ENCODE measurements at places on chromosomes 3 and 15.
A peak's percentile ranks its signal among the peaks of the same experiment; 100 is the strongest.

GRCh38 chr15:76517910-76518309 is 181.3 kb downstream of the ISL2 start:
- no peak for DNase-seq
- H3K27ac ChIP-seq = no peak overlapping the region
- peaks cover 10% of the 10 kb centered on the region for H3K4me1 ChIP-seq
- H3K27me3 ChIP-seq = no peaks in the 10 kb centered on the region
- no peaks in the 10 kb centered on the region for H3K36me3 ChIP-seq

DNA sequence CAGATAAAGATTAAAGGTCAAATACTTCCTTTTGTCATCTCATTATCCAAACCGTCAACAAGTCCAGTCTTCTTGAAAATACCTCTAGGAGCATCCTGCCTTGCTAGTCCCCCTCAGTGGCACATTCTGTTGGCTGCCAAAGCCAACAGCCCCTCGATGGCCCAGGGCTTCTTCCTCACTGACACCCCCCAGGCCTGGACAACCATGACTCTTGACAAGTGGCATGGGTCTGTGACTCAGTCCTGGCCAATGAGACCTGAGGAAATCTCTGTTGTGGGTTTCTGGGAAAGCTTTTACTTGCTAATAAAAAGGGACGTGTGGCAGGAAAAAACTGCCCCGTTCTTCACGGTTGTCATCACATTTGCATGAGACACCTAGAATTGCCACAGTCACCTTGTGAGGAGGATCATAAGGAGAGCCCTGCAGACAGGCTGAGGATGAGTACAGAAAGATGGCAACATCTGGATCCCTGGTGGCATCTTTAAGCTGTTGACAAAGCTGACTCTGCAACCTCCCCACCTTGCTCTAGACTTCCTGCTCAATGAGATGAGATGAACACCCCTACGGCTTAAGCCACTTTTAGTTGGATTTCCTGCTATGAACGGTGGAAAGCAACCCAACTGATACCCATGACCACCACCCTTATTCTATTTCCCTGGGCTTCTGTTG is 81.5 kb downstream of the OXNAD1 start:
- no peak overlapping the region for H3K27ac ChIP-seq
- H3K27me3 ChIP-seq = no peaks in the 10 kb centered on the region
- DNase-seq = no peak
- H3K4me3 ChIP-seq = no peak overlapping the region
- H3K36me3 ChIP-seq = peaks cover 27% of the 10 kb centered on the region

DNA sequence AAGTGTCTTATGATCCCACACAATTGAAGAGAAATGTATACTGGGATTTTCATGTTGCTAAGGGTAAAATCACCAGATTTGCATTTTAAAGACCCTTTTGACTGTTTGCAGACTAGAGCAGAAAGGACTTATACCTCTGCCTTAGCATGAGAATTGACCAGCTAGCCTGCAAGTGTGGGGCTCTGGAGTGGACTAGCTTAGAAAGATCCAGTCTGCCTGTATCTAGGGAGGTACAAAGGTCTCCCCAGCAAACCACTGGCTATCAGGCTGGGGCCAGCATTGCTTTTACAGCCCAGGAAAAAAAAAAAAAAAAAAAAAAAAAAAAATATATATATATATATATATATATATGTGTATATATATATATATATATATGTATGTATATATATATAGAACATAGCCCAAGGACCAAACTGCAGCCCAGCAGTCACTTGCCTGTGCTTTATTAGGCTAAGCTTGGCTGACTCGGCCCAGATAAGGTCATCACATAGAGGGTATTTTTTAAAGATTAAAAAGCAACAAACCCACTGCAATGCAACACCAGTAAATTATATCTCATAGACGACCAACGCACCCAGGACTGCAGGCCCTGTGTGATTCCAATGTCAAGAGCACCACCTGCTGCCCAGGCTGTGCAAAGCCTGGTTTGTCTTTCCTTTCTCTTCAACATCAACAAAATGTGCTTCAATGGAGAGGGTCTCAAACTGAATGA is 63.7 kb downstream of the DCLK3 start:
- H3K36me3 ChIP-seq = no peaks in the 10 kb centered on the region
- H3K4me3 ChIP-seq = no peak overlapping the region
- no peak overlapping the region for H3K27ac ChIP-seq
- H3K4me1 ChIP-seq = no peaks in the 10 kb centered on the region

- H3K4me3 ChIP-seq = no peak overlapping the region
- no peak for DNase-seq
- peaks cover 41% of the 10 kb centered on the region for H3K36me3 ChIP-seq
- H3K27me3 ChIP-seq = no peaks in the 10 kb centered on the region
- H3K4me1 ChIP-seq = no peaks in the 10 kb centered on the region
Observed at GRCh38 chr3:33681667-33682066, 36.4 kb downstream of the CLASP2 start.

GRCh38 chr3:55044486-55044885 is 116.6 kb upstream of the LRTM1 start:
- DNase-seq = no peak
- no peak overlapping the region for H3K4me3 ChIP-seq
- H3K36me3 ChIP-seq = no peaks in the 10 kb centered on the region
- no peaks in the 10 kb centered on the region for H3K4me1 ChIP-seq

DNA sequence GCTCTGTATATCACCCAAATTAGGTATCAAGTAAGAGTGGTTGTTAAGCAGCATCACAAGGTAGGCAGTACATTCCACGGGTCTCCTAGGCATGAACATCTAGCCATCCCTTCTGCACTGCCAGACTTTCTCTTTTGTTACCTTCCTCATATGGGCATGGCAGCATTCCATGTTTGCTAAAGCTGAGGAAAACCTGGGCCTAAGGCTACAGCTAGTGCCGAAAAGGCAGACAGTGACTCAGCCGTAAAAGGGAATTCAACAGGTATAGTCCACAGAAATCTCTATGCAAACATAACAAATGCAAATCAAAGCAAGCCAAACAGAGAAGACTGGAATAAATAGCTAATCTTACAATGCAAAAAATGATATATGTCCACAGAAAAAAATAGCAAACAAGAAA is 645.4 kb downstream of the ZBBX start:
- no peak for DNase-seq
- H3K27me3 ChIP-seq = no peaks in the 10 kb centered on the region
- H3K36me3 ChIP-seq = no peaks in the 10 kb centered on the region
- H3K4me3 ChIP-seq = no peak overlapping the region
- no peak overlapping the region for H3K27ac ChIP-seq

DNA sequence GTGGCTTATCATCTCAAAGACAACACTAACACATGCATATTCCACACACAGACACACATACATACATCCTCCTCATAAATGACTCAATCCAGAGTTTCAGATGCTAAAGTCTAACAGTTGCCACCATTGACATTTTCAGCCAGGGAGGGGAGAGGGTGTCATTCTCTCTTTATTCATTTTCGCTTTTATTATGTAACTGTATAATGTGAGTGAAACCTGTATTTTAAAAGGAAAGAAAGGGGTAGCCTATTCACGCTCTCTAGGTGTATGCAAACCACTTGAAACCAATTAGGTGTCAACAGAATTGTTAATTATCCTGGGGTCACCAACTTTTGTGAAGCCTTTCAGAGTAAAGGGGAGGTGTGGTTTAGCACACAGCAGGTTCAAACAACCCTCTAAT is 1282.9 kb downstream of the ROBO2 start:
- H3K27ac ChIP-seq = no peak overlapping the region
- H3K27me3 ChIP-seq = peaks cover 14% of the 10 kb centered on the region
- H3K36me3 ChIP-seq = no peaks in the 10 kb centered on the region

DNA sequence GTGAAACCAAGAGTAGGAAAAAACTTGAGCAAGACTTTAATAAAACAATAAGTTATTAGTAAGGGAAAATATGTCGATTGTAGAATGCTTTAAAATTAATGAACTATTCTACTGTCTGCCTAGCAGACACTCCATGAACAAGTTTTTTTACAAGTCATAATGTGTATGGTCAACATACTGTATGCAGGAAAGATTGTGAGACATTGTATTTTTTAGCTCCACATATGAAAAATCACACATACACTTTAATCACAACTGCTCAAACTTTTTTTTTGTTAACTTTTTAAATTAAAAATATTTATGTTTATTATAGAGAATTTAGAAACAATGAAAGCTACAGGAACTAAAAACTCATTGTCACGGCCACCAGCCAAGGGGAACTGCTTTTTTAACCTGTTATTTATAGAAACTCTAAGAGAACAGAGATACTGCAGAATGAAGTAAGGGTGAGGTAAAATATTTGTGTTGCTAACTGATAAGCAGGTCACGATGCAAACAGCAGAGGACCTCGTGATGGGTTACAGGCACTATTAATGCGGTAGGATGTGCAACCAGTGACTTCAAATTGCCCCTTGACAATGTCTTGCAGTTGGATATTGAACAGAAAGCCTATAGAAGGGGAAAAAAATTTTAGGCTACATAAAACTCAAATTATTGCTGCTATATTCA is 53.0 kb downstream of the THSD4 start:
- H3K4me1 ChIP-seq = no peaks in the 10 kb centered on the region
- no peak overlapping the region for H3K4me3 ChIP-seq
- peaks cover 10% of the 10 kb centered on the region for H3K36me3 ChIP-seq
- no peak for DNase-seq

DNA sequence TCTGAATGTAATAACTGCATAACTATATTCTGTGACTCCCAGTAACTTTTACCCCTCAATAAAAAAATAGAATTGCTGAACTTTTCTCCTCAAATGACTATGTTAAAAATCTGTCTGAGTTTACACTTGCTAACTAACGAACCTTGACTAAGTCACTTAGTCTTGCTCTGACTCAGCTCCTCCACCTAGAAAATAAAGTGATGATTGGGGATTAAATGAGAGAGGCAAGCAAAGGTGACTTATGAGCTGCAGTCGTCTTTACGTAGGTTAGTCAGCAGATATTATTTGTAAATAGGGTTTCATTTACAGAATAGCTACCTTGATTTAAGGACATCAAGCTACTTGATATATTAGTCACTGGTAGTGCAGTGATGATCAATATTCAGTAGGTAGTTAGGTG is 476.9 kb downstream of the MECOM start:
- H3K4me1 ChIP-seq = no peaks in the 10 kb centered on the region
- no peak overlapping the region for H3K27ac ChIP-seq
- H3K36me3 ChIP-seq = no peaks in the 10 kb centered on the region
- no peak overlapping the region for H3K4me3 ChIP-seq
- DNase-seq = no peak

GRCh38 chr15:33654860-33655259 is 313.4 kb upstream of the CHRM5 start:
- no peaks in the 10 kb centered on the region for H3K4me1 ChIP-seq
- peaks cover 3% of the 10 kb centered on the region for H3K27me3 ChIP-seq
- no peaks in the 10 kb centered on the region for H3K36me3 ChIP-seq
- H3K4me3 ChIP-seq = no peak overlapping the region
- no peak overlapping the region for H3K27ac ChIP-seq

DNA sequence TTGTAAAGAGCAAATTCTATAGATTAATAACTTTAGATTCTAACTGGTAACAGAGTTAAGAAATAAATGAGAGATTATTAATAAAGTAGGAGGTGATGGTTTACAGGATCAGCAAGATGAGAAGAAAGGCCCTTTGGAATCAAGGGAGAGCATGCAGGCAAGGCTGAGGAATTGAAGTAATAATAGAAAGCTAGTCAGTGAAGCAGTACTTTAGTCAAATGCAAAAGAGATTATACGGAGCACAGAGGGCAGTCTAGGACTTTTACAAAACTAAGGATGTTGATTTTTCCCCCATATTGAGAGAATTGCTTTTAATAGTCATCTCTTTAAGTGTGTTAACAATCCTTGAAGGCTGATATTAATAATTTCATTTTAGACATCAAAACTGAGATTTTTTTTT is 146.4 kb downstream of the ROBO2 start:
- H3K36me3 ChIP-seq = no peaks in the 10 kb centered on the region
- DNase-seq = no peak
- H3K27me3 ChIP-seq = peaks cover 3% of the 10 kb centered on the region
- H3K4me1 ChIP-seq = peaks cover 5% of the 10 kb centered on the region
- H3K4me3 ChIP-seq = no peak overlapping the region

GRCh38 chr3:149638228-149639092 is 19.4 kb downstream of the WWTR1 start:
- peak overlapping the region; percentile 77 for H3K27ac ChIP-seq
- peaks cover 17% of the 10 kb centered on the region for H3K36me3 ChIP-seq
- H3K4me1 ChIP-seq = peaks cover 47% of the 10 kb centered on the region
- no peaks in the 10 kb centered on the region for H3K27me3 ChIP-seq

DNA sequence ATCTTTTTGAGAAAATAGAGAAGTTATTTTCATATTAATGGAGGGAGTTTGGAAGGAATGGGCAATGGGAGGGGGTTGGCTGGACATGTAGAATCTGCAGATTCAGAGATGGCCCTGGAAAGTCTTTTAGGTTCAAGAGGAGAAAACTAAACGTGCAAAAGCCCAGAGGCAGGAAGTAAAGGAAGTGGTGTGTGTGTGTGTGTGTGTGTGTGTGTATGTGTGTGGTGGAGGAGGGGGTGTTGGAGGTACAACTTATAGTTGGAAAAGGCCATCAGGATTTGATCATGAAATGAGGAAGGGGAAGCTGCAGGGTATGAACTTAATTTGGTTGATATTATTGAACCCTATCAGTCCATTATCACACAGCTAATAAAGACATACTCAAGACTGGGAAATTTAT is 5.6 kb upstream of the LPP start:
- no peaks in the 10 kb centered on the region for H3K36me3 ChIP-seq
- H3K4me1 ChIP-seq = peaks cover 16% of the 10 kb centered on the region
- no peak for DNase-seq
- H3K4me3 ChIP-seq = no peak overlapping the region

- DNase-seq = no peak
- no peak overlapping the region for H3K27ac ChIP-seq
- peaks cover 4% of the 10 kb centered on the region for H3K36me3 ChIP-seq
- peaks cover 28% of the 10 kb centered on the region for H3K4me1 ChIP-seq
Observed at GRCh38 chr15:79410237-79410636, 21.9 kb upstream of the MINAR1 start.

GRCh38 chr3:180358179-180358578 is 243.8 kb upstream of the TTC14 start:
- no peak for DNase-seq
- no peak overlapping the region for H3K27ac ChIP-seq
- H3K36me3 ChIP-seq = no peaks in the 10 kb centered on the region
- peaks cover 4% of the 10 kb centered on the region for H3K27me3 ChIP-seq
- H3K4me3 ChIP-seq = no peak overlapping the region

GRCh38 chr3:11297126-11297525 is 24.9 kb downstream of the ATG7 start:
- no peak overlapping the region for H3K27ac ChIP-seq
- peaks cover 11% of the 10 kb centered on the region for H3K4me1 ChIP-seq
- H3K36me3 ChIP-seq = peaks cover 12% of the 10 kb centered on the region
- no peak overlapping the region for H3K4me3 ChIP-seq
- no peaks in the 10 kb centered on the region for H3K27me3 ChIP-seq

- no peak overlapping the region for H3K4me3 ChIP-seq
- no peak for DNase-seq
- H3K27ac ChIP-seq = no peak overlapping the region
- no peaks in the 10 kb centered on the region for H3K27me3 ChIP-seq
Observed at GRCh38 chr3:187098923-187099512, 40.3 kb downstream of the RPL39L start.

DNA sequence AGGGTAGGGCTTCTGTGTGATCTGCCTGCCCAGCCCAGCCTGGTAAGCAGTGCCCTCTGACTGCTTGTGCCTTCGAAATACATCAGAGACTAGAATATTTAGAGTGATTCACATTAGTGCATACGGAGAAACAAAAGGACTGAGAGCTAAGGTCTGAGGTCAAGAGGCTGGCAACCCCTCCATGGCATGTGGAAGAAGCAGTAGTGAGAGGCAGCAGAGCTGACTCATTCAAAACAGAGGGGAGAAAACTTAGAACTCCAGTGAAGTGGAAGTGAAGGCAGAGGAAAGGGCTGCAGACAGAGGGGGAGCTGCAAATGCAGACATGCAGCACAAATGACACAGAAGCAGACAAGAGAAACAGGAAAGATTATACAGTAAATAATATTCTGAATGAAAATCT is 61.6 kb downstream of the ULK4 start:
- H3K27me3 ChIP-seq = no peaks in the 10 kb centered on the region
- H3K36me3 ChIP-seq = no peaks in the 10 kb centered on the region
- H3K4me1 ChIP-seq = peaks cover 5% of the 10 kb centered on the region
- no peak overlapping the region for H3K4me3 ChIP-seq
